ENCODE measurements at places on chromosomes 13 and 19.

- no peak for DNase-seq
Measured at GRCh38 chr19:39299832-39300231, 3.6 kb downstream of the IFNL1 start.

- DNase-seq: no peak
Measured at GRCh38 chr19:21838646-21839045, 2.7 kb upstream of the ZNF43 start.

GRCh38 chr19:56372281-56372680 lies 21.1 kb downstream of the ZNF582 start:
- DNase-seq: no peak

DNA sequence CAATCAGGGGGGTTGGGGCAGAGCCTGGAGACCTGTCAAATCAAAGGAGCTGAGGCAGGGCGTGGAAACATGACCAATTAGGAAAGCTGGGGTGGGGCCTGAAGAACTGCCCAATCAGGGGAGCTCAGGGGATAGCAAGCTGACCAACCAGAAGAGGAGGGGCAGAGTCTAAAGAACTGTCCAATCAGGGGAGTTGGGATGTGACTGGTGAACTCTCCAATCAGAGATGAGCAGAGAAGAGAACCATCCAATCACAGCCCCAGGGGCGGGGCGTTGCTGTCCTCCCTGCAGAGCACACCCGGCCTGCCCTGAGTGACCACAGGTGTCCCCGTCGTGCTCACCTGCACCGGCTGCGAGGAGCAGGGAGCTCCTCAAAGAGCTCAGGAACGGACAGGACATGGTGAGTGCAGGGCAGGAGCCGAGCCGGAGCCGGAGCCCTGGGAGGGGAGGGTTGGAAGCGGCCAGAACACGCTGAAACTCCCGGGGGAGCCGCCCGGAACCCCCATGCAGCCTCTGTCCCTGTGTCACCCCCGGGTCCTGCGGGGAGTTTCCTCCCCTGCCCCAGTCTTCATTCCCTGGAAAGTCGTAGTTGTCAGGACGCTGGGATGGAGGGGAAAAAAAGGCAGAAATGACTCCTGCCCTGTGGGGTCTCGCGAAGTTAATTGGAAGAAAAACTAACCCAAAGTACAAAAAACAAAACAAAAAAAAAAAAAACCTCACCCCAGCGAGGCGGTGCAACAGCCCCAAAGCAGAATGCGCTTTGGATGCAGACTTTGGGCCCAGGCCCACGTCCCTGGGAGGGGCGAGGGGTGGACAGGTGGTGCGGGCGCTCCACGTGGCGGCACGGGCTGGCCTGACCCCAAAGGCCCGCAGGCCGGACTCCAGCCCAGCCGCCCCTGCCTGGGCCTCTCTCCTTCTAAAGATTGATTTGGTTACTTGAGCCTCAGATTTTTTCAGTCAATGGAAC lies at the start of gene ZNF556:
Gene ZNF556 (plus strand): TSS at position 311 of the 967 bp plus-strand sequence. CDS start 87 bp downstream, at position 398.
- DNase-seq: peak; percentile 4

DNA sequence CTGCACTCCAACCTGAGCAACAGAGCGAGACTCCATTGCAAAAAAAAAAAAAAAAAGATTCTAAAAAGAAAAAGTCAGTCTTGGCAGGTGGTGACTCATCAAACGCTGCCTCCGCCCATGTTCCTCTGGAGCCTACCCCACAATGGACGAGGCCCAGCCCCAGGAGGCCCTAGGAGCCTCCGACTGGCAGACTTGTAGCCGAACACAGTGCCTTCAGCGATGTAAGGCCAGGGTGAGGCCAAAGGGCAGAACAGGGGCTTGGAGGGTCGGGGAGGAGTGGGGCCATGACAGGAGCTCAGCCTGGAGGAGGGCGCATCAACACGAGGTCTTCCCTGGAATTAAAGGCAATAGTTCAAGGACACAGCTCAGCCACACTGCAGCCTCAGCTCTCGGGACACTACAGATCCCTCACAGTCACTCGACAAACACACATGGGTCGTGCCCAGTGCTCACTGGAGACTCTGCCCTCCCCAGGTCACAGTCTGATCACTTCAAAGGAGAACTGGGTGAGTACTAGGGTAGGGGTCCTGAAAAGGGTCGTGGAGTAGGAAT lies 5.1 kb downstream of the USE1 start:
- peak; percentile 49 for DNase-seq

GRCh38 chr19:5345895-5346386 lies 5.3 kb upstream of the PTPRS start:
- peak; percentile 59 for DNase-seq

- no peak for DNase-seq
Measured at GRCh38 chr13:96273196-96273595, 183.3 kb downstream of the HS6ST3 start.

DNA sequence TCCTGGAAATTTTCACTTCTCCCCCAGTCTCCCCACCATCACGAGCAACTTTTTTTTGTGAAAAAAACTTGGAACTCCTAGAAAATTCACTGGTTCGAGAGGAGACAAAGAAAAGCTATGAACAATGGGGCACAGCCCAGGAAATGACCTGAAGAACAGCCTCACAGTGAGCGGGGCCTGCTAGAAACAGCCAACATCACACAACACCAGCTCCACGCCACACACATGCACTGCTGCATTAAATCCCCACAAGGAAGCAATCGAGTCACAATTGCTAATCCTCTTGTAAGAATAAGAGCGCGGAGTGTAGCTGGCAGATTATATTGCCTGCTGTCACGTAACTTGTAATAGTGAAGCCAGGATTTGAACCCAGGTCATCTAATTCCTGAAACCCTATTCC lies 48.8 kb downstream of the SLC7A1 start:
- no peak for DNase-seq

- no peak for DNase-seq
Measured at GRCh38 chr19:16834747-16835146, 5.5 kb downstream of the SIN3B start.

DNA sequence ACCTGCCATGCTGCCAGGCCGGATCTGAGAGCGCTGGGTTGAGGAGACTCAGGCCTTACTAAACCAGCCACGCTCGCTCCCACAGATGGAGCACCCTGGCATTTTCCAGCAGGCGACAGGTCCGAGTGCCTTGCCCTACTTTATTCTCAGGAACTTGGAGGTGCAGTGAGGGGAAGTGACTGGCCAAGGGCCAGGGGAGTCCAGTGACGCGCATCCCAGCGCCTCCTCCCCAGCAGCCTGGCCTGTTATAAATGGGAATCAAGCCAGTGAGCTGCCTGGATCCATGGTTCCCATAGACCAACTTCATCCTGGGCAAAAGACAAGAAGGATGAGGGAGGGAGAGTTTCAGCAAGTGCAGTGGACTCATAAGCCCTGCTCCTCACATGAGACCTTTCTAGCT lies 35.5 kb downstream of the TMED1 start:
- no peak for DNase-seq

DNA sequence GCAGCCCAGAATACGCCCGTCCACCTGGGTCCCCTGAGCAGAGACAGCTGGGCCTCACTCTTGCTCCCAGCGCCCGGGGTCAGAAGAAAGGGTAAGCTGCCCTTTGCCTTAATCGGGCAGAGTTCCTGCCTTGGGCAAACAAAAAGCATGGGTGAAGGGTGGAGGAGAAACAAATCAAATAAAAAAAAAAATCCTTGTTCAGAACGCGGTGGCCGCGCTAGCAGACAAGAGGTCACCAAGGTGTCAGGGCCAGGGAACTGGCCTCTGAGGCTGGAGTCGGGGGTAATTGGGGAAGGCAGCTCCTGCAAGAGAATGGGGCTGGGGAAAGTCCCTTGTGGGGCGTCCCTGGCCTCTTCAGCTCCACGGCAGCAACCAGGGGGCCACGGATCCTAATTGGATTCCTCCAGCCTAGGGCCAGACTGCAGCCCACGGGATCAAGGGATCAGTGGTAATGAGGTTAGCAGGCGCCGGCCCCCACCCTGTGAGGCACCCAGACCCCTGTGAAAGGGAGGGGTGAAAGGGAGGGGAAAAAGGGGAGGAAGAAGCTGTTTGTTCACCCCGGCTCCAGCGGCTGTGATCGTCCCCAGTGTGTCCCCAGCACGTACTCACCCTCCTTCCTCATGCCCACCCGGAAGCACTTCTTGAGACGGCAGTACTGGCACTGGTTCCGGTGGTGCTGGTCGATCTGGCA lies 5.5 kb downstream of the NR2F6 start:
- DNase-seq: no peak

DNA sequence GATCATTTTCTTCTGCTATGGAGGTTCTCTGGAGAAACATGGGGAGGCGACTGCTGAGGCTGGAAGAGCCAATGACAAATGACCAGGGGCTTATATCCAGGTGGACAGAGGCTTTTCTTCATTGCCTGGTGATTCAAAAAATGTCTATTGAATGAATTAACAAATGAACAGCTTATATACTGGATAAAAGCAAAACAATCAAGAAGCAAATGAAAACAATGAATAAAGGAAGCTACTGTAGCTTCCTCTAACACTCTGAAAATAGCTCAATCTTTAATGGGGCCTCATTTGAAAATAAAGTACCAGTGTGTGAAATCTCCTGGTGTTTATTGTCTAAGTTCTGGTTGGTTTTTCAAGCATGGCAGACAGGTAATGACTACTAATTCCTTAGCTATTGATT lies 167.5 kb upstream of the TMTC4 start:
- no peak for DNase-seq

DNA sequence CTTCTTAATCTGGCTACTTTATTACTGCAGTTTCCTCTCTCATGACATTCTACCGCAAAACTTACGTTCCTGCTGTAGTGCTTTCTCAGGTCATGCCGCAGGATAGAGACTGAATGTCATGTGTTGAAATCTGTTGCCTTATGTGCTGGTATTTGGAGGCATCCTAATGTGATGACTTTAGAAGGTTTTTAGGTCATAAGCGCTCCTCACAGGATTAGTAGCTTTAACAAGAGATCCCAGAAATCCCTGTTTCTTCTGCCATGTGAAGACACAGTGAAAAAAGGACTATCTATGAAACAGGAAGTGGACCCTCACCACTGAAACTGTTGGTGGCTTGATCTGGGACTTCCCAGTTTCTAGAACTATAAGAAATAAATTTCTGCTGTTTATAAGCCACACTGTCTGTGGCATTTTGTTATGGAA lies 209.3 kb downstream of the LACC1 start:
- no peak for DNase-seq

DNA sequence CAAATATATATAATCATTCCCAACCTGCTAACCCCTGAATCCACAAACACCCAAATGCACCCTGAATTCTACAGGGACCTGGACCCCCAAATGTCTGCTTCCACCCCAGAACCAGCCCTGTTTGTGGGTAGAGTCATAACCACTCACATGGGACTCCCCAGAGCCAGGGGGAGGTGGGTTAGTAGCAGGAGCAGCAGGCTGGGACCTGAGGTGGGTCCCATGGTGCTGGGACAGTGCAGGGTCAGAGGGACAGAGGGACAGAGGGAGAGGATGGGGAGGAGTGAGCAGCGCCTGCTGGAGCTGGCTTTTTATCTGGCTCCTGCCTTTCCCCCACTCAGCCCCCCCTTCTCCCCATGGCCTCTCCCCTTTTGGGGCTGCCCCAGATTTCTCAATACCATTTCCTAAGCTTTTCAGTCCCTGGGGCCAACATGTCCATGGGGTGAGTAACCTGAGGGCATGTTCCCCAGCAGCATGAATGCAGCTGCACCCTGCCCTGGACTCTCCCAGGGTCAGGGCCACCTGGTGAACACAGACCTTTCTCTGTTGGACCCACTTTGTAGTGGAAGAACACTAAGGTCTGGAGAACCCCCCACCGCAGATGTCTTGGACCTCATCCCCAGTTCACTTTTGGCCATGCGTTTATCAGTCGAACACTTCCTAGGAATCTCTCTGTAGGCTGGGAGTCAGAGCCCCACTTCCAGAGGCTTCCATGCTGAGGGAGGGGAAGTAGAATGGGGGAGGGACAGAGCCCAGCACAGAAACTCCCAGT lies at the start of gene C3:
Gene C3 (minus strand): TSS at position 282 of the 769 bp plus-strand sequence. CDS start 61 bp downstream, at position 221.
- no peak for DNase-seq

- DNase-seq: no peak
Measured at GRCh38 chr13:75076476-75076875, 405.5 kb downstream of the TBC1D4 start.

GRCh38 chr13:71261256-71261655 lies 605.7 kb downstream of the DACH1 start:
- no peak for DNase-seq

- no peak for DNase-seq
Measured at GRCh38 chr19:17281391-17282304, at the start of gene ANKLE1. TSS of gene ANKLE1 (plus strand) at chr19:17281901. CDS start at chr19:17281921, 20 bp downstream.

DNA sequence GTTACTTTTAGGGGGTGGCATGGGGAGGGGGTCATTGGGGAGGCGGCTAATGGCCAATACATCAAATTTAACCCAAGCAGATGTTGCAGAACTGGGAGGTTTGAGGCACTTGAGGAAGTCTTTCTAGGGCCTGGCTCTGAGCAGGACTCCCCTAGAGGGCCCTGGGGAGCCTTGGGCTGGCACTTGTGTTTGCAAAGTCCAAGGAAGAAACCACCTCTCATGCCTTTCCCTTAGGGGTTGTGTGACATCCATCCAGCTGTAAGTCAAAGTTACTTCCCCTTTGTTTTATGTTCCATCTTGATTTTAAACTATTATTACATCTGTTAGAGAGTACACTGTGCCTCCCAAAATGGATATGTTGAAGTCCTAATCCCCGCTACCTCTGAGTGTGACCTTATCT lies 159.9 kb downstream of the KATNAL1 start:
- no peak for DNase-seq

DNA sequence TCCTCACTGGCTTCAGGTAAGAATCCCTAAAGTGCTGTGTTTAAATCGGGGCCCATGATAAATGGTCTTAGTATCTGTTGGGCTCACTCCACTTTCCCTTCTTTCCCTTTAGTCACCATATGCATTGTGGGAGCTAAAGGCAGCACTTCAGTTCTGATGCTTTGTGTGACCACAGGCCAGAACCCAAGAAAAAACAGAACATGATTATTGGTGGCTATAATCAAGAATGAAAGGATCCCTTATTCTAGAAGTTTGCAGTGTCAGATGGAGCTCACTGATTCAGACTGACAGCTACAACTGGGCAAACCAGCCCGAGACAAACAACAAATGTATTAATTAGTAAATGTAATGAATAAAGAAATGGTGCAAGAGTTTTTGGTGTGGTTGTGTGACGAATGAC lies 57.3 kb upstream of the POMP start:
- DNase-seq: no peak

Measured in urothelium cell line (cell line).